ENCODE measurements at places on chromosomes 1 and 21.
A peak's percentile ranks its signal among the peaks of the same experiment; 100 is the strongest.

- no peak for DNase-seq
Observed at GRCh38 chr1:109379422-109379821, 18.3 kb downstream of the SORT1 start.

GRCh38 chr1:236039740-236040685 is 24.9 kb downstream of the NID1 start:
- no peak for DNase-seq

- DNase-seq: no peak
Observed at GRCh38 chr1:88298506-88298905, 385.6 kb upstream of the PKN2 start.

- DNase-seq: no peak
Observed at GRCh38 chr1:185318431-185319138, 1.5 kb upstream of the IVNS1ABP start.

GRCh38 chr1:37994886-37995566 is 5.2 kb upstream of the SF3A3 start:
- DNase-seq: peak; percentile 73

DNA sequence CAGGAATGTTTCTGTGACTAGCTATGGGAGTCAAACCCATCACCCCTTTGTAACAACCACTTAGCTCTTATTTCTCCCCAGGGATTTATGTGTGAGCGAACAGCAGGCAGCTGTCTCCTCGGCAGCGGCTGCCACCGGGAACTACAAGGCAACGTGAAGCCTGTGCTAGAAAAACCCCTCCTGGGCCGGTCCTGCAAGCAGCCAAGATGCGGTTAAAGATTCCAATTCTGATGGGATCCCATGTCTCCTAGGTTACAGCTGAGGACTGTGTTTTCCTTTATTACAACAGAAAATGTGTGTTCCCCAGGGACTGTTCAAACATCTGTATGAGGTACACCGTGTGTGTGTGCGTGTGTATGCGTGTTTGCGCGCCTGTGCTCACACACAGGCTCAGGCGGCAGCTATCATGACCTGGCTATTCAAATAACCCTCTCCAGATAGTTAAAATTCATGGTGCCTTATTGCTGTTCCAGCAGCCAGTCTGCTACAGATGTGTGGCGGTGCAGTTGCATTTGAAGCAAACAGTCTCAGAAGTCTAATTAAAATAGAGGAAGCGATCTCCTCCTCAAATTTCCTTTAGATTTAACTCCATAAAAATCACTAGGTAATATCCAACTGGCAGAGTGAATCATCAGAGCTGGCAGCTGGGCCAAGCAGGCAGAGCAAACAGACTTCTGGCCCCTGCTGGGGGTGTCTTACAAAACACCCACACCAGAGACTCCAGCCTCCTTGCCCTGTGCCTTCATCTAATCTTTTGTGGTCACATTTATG is 68.0 kb downstream of the LMX1A start:
- no peak for DNase-seq

Measured in suppressor macrophage (primary cell).